ENCODE measurements at places on chromosomes 6 and 20.

DNA sequence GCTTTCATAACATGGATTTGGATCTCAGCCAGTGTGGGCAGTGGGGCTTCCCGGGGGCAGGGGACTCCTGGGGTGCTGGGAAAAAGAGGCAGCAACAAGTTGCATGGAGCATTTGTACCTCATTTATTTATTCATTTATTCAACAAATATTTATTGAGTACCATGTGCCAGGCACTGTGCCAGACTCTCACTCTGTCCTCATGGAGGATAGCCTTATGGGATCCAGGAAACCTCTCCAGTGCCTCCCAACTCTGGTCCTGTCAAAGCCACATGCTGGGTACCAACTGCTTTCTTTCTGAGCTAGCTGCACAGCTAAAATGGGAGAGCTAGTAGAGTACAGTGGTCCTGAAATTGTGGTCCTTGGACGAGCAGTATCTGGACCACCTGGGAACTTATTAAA is 87.8 kb upstream of the EPB41L1 start:
- DNase-seq = no peak

DNA sequence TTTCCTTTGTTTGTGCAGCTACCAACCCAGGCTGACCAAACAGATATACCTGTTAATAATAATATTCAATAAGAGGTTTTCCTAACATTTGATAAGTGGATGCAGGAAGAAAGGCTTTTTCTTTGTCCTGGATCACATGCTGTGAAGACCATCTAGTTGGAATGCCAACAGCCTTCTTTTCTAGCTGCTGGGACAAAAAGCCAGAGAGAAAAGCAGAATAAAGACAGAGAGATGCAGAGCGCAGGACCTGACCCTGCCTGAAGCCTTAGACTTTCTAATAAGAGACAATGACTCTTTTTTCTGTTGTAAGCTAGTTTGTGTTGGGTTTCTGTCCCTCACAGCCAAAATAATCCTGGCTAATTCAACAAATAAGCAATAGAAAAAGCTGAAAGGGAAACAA is 308.2 kb downstream of the PHF3 start:
- no peak for DNase-seq

- DNase-seq = no peak
These were observed 457.8 kb downstream of the HACE1 start for GRCh38 chr6:104401926-104402325.

GRCh38 chr20:9884666-9885065 is 45.8 kb upstream of the PAK5 start:
- no peak for DNase-seq

- DNase-seq = no peak
These were observed 57.2 kb downstream of the C6orf58 start for GRCh38 chr6:127634178-127634577.
